DND-41 (cell line): ENCODE measurements at places on chromosomes 6 and 20.

DNA sequence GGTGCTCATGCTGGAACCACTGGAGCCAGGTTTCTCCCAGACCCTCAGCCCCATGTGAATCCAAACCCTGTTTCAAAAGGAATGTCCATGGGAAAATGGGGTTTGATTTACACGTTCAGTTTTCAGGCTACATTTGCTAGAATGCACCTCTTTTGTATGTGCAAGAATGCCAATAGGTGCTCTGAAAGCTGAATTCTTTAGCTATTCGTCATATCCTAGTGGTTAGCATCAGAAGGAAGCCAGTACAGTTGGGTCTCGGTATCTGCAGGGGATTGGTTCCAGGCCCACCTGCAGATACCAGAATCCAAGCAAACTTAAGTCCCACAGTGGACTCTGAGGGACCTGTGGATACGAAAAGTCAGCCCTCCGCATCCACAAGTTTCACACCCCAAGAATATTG, 93.4 kb downstream of the UST start:
- no peak for DNase-seq

DNA sequence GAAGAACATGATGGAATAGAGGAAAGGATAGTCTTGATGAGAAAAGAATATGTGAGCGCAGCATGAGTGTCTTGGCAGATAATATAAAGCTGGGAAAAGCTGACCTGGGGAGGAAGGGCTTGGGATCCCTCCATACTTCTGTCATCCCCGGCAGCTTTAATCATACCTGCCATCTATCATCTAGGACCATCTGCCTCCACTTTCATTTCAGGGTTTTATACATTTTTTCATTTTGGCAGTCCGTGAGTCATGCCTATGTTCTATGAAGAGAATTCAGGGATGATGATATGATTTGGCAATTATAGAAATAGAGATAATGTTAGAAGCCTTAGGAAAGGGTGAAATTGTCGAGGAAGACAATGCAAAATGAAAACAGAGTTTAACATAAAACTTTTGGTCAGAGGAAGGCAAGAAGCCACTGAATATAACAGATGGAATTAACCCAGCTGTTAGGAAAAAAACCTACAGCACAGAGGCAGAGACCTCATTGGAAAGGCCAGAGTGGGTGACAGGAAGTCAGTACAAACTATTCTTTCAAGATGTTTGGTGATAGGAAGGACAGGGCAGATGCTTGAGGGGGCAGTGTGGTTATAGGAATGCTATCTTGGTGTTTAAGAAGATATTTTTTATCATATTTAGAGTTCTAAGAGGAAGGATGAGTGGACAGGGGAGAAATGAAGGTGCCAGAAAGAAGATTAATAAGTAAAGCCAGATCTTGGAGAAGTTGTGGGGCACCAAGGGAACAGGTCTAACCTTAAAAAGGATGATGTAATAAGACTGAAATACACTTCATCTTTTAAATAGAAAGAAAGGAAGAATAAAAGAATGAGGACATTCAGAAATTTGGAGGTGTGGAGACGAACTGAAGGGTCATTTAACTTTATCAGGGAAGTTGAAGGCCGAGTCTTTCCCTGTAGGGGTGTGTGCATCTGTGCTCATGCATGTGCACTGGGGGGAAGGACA, 37.8 kb downstream of the MARCKS start:
- DNase-seq = no peak

DNA sequence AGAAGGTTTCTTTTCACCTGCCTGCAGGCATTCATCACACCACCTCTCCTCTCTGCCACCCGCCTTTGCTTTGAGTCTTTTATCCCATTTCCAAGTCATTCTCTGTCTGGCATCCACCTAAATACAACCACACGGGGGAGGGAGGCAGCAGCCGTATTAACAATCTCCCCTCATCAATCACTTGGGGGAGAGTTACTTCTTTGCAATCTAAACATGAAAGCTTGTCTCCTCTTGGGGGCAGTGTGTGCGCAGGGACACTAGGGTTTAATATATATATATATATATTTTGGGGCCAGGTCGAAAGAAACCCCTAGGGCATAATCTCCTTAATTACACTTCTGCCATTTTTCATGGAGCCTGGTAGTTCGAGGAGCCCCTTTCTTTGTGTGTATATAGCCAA, 214.5 kb downstream of the TSHZ2 start:
- no peak for DNase-seq

DNA sequence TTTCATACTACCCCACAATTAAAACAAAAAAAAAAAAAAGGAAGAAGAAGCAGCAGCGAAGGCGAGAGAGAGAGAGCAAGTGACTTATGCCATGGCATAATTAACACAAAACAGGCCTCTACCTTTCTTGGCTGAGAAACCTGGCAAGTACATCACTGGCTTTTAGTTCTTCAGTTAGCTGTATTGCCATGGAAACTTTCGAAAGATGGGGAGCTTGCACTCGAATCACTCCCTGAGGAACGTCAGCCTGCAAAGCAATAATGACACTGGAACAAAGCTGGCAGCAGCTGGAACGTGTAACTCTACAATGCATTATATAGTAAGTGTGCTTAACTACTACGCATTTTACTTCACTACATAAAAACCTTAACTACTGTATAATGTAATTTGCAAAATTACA, 126.1 kb downstream of the ARHGAP18 start:
- DNase-seq = no peak
